ENCODE measurements at places on chromosomes 12 and 14. TPM values are rescaled to one million over a fixed set of nuclear protein-coding genes. Genes with fewer than 3 reads are reported as not detected.

- DNase-seq, result no peak
Measured at GRCh38 chr12:57745485-57745881, 644 bp downstream of the TSPAN31 start.

GRCh38 chr12:47986832-47987231, 17.4 kb downstream of the COL2A1 start:
- DNase-seq, result no peak

GRCh38 chr12:47160316-47161244, 80.8 kb upstream of the AMIGO2 start:
- DNase-seq, result no peak

DNA sequence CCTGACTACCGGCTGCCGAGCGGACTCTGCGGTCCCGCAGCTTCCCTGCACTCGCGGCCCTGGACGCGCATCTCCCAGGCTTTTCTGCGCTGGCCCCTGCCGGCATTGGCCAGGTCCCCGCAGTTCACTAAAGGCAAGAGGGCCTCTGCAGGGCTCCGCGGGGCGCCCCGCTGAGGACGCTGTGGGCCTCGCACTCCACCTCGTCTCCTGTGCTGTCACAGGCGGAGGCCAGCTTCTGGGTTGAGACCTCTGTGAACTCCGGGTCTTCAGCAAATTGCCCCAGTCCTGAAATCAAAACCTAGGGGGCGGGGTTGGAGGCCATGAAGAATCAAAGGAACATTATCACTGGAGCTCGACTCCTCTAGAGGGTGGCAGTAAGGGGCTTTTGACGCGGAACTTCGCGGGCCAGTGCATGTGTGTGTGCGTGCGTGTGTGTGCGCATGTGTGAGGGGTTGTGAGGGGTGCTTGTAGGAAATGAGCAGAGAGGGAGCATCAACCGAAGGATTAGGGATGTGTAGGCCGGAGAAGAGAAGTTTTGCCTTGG, 68.5 kb upstream of the CAPRIN2 start:
- DNase-seq, result peak; percentile 72

DNA sequence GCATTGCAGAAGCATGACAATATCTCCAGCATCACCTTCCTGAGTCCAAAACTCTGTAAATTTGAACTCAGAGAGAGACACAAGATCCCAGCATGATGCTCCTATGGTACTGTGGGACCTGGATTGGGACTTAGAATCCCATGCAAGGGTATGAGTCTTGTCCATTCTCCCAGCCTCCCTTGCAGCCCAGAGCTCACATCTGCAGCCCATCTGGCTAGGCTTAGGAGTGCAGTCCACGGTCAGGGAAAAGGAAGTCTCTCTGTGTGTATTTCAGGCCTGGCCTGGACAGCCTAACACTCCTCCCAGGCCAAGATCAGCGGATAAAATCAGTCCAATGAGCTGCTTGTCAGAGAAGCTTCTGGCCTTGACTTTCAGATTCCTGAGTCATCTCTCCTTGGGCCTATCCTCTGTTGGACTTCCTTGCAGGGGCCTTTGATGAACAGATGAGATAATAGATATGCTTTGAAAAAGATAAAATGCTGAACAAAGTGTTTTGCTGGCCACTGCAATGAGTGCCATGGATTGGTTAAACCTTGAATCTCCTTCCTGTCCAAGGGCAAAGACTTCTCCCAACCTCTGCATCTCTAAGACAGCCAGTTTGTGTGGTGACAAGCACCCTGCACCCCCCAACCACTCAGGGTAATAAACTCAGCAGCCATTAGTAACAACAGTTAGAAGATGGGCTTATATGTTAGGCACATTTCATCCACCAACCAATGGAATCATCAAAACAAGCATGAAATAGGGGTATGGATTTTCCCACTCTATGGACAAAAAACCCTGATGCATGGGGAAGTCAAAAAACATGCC, 412.8 kb upstream of the TBX3 start:
- DNase-seq, result no peak

- no peak for DNase-seq
Measured at GRCh38 chr14:32447371-32447770, 118.3 kb downstream of the AKAP6 start.

GRCh38 chr12:59431266-59431665, 164.6 kb upstream of the SLC16A7 start:
- no peak for DNase-seq

DNA sequence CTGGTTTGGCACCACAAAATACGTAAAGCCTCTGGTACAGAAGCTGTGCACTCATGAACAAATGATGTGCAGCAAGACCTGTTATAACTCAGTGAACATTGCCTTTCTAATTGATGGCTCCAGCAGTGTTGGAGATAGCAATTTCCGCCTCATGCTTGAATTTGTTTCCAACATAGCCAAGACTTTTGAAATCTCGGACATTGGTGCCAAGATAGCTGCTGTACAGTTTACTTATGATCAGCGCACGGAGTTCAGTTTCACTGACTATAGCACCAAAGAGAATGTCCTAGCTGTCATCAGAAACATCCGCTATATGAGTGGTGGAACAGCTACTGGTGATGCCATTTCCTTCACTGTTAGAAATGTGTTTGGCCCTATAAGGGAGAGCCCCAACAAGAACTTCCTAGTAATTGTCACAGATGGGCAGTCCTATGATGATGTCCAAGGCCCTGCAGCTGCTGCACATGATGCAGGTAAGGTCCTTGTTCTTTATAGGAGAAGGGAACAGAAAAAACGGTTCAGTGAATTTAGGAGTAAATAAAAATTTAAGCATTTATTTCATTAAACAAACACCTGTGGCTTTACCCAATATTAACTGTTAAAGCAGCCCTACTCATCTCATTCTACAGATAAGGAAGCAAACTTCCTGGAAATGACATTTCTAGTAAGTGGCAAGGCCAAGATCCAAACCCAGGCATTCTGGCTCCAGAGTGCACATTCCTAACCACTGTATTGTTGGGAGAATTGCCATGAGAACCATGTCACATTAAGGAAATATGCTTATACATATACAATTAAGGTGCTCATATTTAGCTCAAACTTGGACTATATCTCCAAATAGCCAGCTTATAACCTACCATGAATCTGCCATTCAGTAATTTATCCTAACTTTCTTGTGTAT, 11.7 kb downstream of the COCH start:
- DNase-seq, result no peak

DNA sequence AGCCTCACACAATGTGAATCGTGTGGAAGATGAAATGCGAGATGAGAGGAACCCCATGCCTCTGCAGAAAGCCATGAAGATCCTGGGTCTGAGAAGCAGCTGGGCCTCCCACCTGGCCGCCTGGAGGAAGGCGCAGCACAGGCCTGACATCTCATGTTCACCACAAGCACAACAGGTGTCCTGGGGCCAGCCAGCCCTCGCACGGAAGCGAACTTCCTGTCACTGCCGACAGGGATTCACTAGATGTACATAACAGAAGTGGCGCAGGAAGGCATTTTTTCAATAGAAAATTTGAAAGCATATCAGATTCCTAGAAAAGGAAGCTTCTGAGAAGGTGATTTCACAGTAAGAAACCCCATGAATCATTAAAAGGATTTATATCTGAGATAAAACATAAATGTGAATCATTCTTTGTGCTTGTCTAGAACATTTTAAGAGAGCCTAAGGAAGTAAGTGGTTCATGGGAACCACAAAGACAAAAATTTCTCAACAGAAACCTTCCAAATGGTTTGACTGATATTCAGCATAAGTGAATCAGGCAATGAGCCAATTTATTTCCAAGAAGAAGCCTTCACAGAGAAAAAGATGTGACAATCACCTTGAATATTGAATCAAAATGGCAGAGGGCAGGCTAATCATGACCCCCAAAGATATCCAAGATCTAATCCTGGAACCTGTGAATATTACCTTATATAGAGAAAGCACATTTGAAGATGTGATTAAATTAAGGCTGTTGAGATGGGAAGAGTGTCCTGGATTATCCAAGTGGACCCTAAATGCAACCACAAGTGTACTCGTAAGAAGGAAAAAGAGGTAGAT, 311.9 kb downstream of the DUSP6 start:
- DNase-seq, result peak; percentile 92

DNA sequence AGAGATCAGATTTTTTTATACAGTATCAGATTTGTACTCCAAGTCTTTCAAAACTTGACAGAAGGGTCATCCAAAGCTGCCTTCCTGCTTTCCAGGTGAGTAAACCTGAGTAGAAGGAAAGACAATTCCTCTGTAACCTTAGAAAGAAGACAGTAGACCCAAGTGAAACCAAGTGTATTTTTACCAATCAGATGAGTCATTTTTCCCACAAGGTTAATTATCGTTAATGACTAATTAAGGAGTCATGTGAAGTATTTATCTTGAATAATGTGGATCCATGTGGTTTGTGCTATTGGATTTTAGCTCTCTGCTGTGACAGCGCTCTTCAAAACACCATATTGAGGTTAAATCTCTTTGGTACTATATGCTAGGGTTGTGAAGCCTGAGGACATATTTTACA, 74.0 kb upstream of the PELI2 start:
- DNase-seq, result no peak

GRCh38 chr12:112808156-112808555, 16.6 kb downstream of the RPH3A start:
- DNase-seq, result no peak

GRCh38 chr12:72547573-72547972, 275.4 kb downstream of the TRHDE start:
- DNase-seq, result no peak

DNA sequence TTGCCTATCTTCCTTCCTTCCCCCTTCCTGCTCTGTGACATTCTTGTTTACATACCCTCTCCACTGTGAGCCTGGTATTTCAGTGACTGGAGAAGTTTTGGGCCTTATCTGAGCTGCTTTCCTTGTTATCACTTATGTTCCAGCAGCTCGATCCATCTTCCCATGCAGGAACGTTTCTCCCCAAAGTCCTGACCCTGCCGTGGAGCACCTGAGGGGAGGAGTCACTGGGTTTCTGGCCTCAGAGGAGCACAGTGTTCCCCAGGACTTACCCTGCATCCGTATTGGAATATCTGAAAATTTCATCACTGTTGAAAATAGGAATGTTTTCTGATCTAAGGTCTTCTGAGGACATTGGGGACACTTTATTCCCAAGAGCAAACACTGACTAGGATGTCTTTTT, 141.8 kb downstream of the CACNA1C start:
- DNase-seq, result no peak

DNA sequence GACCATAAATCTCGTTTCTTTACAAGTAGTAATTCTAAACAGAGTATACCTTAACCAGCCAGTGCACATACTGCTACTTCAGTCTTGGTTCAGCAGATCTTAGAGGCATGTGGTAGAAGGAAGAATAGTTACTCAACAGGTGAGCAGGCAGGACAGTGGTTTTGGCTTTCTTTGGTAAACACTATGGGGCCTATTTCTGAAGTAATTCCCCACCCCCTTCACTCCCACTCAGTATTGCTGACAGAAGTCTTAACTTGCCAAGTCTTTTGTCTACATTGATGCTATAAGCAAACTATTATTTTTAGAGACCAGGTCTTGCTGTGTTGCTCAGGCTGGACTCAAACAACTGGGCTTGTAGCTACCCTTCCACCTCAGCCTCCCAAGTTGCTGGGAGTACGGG, 68.5 kb downstream of the FBXO34 start:
- DNase-seq, result peak; percentile 61

- DNase-seq, result no peak
Measured at GRCh38 chr12:23888396-23889068, 60.9 kb downstream of the SOX5 start.

DNA sequence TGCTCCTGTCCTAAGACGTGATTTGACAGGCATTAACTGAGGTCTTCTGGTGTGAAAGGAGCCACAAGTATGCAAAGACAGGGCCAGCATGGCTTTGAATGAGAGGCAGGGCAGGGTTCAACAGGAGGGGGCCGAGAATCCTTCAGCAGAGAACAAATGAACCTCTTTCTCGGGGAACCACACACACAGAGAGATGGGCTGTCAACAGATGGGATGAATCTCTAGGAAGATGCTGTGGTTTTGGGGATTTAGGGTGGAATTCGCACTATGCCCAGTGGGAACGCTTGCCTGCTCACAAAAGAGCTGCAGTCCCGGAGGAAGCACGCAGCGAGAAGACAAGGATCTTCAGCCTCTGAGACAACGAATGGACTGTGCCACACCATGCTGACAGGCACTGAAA, 513.4 kb downstream of the GLT1D1 start:
- DNase-seq, result no peak

DNA sequence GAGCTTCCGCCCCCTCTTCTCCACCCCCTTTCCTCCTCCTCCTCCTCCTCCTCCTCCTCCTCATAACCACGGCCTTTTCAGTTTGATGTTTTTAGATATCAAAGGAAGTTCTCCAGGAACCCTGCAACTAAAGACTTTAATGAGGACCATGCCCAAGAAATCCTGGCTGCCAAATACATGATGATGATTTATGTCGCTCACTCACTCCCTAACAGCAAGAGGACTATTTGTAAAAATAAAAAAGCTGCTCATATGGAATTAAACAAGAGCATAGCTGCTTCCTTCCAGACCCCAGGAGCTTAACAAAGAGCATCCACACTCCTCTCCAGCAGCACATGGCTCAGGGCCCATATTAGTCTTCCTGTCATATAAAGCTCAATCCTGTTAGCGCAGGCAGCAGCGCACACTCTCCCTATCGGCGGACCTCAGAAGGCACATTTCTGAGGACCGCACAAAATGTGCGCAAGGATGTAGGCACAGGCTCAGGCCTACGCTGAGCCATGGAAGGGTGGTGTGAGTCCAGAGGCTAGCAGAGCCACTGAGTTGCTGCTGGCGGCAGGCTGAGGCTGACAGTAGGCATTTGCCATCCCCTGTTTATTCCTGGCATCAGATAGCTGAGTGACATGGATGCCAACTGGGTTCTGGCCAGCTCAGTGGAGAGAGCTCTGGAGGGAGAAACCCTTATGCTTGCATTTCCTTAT, 232.8 kb downstream of the MSRB3 start:
- DNase-seq, result no peak

DNA sequence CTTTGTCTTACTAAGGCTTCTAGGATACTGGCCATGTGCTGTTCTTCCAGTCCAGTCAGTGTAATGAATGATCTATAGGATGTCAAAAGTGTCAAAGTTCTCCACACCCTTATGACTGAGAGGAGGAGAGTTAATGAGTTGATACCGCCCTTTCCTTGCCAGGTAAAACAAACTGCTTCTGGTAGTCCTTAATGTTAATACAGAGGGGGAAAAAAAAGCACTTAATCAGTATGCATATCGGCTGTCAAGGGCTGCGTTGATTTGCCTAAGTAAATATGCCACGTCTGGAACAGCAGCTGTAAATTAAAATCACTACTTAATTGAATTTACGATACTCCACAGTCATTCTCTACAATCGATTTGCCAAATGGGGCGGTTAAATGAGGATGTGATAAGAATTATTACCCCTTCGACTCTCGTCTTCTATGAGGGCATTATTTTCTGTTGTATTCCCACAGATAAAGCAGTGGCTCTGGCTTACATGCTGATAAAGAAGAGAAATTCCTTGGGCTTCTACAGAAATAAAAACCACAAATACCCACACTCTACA, 416.0 kb downstream of the KCNH5 start:
- no peak for DNase-seq

Gene BCL11B
- 62.1 TPM for total RNA-seq
